Activated CD4-positive, alpha-beta T cell treated with anti-CD3 and anti-CD28 coated beads for 1 hour (primary cell): ENCODE measurements at places on chromosomes 3 and 15.

DNA sequence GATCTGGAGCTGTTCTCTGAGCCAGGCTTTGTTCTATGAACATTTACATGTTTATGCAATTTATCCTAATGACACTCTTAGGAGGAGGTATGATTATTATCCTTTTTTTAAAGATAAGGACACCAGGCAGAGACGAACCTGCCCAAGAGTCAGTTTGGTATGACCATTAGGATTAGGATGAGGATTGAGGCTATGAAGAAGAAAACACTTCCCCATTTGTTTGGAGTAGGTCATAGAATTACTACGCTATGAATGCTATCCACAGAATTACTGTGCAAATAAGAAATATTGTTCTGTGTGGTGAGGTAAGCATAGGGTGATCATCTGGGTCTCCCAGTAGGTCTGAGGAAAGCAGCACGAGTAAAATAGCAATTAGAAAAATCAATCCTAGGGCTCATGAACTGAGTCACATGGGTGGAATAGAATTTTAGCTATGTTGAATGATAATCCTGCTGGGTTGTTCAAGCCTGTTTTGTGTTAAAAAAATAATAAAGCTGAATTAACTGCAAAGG lies 23.9 kb downstream of the EIF4E3 start:
- no peak for DNase-seq

DNA sequence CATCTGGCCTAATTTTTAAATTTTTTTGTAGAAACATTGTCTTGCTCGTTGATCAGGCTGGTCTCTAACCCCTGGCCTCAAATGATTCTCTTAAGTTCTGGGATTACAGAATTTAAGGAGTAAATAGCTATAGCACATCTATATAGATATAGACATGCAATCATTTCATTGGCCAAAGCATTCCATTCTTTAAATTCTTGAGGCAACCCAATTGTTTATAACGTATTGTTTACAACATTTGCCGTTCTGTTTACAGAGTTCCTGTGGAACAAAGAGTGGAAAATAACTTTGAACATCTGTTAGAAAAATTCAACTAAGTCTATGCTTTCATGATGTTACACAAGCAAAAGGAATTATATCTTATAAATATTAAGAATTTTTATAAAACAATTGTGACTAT lies 205.2 kb upstream of the ROBO2 start:
- DNase-seq = no peak

DNA sequence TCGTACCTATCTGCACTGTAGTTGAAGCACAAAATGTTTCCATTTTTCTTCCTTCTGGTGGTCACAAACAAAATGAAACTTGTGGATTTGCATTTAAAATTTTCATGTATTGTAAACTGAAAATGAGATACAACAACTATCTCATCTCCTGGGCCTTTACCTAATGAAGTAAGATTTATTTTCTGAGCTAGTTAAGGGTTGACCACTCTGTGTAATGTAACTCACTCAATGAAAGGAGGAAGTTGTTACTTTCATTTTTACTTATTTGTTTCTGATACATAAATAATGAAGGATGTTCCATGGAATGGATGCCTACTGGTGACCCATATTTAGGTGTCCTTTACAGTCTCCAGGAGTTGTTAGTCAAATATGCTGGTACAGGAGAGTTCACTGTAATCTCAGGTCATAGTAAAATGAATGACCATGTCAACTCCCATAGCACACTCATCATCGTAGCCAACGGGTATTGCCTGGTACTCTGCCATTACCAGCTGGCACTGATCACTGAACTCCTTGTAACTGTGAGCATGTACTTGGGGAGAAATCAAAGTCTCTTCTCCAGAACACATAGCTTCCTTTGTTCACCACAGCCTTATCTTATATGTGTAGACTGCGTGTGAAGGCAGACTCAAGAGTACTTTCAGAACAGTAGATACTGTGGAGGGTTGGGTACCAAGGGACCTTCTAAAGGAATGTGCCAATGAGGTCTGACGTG lies 474.2 kb upstream of the ROBO2 start:
- no peak for DNase-seq

GRCh38 chr3:50241163-50241562 lies 5.2 kb downstream of the GNAI2 start:
- DNase-seq = no peak

- no peak for DNase-seq
Measured at GRCh38 chr15:82294061-82294690, 31.6 kb downstream of the SAXO2 start.

DNA sequence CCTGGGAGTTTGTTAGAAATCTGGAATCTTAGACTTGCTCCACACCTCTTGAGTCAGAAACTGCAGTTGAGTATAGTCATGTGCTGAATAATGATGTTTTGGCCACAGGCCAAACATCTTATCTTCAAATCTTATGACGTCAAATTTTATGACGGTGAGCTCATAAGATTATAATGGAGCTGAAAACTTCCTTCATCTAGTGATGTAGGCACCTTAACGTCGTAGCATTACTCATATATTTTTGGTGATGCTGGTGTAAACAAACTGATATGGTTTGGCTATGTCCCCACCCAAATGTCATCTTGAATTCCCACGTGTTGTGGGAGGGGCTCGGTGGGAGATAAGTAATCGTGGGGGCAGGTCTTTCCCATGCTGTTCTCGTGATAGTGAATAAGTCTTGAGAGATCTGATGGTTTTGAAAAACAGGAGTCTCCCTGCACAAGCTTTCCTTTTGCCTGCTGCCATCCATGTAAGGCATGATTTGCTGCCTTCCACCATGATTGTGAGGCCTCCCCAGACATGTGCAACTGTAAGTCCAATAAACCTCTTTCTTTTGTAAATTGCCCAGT lies 268.0 kb upstream of the PROK2 start:
- DNase-seq = no peak

DNA sequence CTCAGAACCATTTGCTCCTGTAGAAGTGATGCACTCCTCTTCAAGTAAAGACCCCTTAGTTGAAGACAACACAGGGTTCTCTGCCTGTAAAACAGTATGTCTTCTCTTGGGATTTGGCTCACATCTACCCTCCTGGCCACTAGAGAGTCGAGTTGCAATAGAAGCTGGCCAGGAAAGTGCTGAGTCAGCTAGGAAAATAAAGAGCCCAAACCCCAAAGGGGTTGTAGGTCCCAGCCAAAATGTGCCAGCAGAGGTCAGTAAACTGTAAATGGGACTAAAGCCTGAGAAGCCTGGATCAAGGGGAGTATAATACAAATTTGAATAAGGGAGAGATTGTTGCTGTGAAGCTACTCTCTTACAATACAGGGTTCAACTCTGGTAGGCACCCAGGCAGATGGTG lies 37.2 kb upstream of the THBS1 start:
- no peak for DNase-seq

GRCh38 chr3:45446706-45447105 lies 58.3 kb downstream of the LARS2 start:
- no peak for DNase-seq

DNA sequence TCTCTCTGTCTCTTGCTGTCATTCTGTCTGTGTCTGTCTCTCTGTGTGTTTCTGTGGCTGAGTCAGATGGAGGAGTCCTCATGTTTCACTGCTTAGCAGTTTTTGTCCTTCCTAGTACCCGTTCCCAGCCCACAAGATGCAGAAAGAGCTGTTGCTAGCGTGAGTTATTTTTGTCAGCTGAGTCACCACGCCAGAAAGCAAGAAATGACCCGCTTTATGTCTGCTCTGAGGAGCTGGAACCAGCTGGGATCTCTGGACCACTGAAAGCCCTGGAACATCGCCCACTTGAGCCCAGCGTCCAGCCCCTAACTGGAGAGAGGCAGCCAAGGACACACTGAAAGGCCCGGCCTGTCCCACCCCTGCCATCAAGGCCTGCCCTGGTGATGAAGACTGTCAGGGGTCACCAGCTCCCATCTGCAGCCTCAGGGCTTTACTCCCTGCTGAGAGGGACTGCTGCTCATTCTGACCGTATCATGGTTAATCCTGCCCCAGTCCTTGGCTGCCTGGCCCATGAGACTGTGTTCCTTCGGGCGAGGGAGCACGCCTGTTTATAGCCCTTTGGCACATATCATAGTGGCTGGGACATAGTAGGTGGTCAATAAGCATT lies 101.7 kb upstream of the TPM1 start:
- no peak for DNase-seq

GRCh38 chr3:85303156-85303555 lies 344.4 kb downstream of the CADM2 start:
- DNase-seq = no peak

GRCh38 chr3:36786921-36787890 lies 22.9 kb upstream of the DCLK3 start:
- DNase-seq = no peak

- no peak for DNase-seq
Measured at GRCh38 chr3:154536751-154537150, 106.8 kb upstream of the GPR149 start.

GRCh38 chr3:125123451-125124305 lies 67.9 kb upstream of the HEG1 start:
- no peak for DNase-seq

DNA sequence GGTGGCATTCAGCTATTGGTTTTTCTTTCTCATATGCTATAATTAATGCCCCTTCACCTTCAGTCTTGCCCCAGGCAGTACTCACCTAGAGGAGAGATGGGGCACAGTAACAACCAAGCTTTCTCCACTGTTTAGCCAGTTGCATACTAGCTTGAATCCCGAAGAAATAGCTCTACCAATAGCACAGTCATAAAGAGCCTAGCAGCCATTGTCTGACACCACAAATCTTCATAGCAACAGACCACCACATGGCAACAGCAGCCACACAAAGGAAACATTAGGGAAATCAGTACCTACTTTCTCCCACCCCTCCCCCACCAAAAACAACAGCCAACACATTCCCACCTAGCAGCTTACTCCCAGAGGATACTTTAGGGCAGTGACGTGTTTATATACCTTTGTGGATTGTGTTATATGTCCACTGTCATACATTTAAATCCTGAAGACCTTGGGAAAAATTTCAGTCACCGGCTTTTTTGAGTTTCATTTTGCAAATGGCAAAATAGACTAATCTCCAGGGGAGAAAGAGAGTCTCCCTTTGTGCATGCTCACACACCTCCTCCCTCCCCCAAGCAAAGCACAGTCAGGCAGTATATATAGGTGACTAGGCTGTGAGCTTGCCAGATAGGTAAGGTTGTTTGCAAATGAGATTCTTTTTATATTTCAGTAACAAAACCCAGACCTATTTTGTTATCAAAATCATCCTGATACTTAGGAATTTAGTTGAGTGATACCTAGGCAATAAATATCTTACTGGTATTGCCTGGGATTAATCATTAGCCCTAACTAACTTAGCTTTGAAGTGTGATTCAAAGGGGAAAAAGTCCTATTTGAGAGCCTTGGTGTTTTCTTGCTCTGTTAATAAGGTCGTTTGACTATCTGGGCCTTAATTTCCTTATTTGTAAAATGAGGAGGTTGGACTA lies 140.6 kb downstream of the RBPMS2 start:
- DNase-seq = no peak

- DNase-seq = no peak
Measured at GRCh38 chr3:131596884-131597283, 94.1 kb upstream of the MRPL3 start.

DNA sequence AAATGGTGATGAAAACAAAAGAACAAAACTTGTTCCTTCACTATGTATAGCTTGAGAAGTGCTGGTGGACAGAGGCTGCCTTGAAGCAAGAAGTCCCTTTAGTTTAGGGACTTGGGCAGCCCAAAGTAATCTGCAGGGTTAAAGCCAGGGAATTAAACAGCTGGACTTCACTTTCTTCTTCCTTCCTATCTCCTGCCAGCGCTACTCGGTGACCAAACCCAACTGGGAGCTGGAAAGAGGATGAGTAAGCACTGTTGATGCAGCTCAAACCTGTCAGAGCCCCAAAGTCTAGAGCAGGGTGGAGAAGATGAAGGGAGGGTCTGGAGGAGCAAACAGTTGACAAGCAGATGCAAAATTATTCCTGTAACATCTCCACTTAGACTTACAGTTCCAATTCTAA lies 73.1 kb upstream of the FBN1 start:
- no peak for DNase-seq

DNA sequence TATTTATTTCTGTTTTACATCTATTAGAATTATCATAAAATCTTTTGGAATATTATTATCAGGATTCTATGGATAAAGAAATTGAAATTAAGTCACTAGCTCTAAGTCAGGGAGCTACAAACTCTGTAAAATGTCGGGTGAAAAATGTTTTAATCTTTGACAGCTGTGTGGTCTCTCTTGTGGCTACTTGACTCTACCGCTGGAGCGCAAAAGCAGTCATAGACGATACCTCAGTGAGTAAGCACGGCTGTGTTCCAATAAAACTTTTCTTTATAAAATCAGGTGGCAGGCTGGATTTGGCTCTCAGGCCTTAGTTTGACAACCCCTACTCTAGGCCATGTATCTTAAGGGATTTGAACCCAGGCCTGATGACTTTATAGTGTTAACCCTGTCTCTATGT lies 88.5 kb upstream of the PFN2 start:
- no peak for DNase-seq

DNA sequence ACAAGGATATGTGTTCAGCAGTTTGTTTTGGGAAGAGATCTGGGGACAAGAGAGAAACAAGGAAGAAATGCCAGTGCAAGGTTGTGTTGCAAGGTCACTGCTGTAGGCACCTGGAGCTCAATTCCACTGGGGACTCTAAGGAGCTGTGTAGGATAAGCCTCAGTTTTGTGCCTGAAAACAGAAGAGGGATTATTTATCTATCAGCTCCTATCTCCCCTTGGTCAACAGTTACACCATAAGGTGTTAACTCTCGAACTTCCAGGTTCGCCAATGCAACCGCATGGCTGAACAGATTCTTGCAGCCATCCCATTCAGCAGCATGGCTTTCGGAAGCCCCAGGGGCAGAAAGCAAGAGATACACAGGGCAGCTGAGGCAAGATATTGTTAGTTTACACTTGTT lies 41.6 kb upstream of the CNOT10 start:
- DNase-seq = no peak

- no peak for DNase-seq
Measured at GRCh38 chr3:11244121-11244677, 28.0 kb upstream of the ATG7 start.

DNA sequence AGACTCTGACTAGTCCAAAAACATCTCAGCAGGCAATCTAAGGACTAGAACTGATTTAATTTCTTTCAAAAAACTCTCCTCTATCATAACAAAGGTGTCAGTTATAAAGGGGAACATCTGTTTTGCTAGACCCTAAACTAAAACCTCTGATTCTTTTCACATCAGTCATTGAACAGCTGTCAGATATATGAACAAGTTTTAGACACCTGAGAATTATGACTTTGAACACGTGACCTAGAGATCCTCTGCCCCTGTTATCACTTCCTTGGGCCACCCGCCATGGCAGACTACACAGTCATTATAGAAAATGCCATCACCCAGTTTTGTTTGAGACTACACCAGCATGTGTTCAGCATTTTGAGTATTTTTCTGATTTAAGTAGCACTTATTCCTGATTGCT lies 282.3 kb upstream of the TBL1XR1 start:
- DNase-seq = no peak

- no peak for DNase-seq
Measured at GRCh38 chr3:174466471-174467054, 392.6 kb upstream of the NAALADL2 start.

GRCh38 chr15:75620841-75621391 lies 4.6 kb downstream of the SNUPN start:
- DNase-seq = no peak
